ENCODE measurements at places on chromosomes 6 and 20.

DNA sequence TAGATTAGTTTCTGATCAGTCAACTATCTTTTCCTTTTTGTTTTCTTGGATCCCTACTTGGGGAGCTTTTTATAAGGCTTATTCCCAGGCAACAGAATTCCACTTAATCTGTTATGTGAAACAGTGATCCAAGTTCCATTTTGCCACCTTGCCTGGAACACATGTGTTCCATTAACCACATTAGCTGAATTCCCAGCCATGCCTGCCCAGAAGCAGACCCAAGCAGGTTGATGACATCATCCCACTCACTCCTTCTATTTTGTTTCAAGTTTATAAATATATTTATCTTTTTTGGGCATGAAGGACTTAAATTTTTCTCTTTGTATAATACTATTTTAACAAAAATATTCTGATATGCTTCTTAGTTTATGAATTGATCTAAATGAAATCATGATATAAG is 587.4 kb downstream of the GRIK2 start:
- no peak for DNase-seq

DNA sequence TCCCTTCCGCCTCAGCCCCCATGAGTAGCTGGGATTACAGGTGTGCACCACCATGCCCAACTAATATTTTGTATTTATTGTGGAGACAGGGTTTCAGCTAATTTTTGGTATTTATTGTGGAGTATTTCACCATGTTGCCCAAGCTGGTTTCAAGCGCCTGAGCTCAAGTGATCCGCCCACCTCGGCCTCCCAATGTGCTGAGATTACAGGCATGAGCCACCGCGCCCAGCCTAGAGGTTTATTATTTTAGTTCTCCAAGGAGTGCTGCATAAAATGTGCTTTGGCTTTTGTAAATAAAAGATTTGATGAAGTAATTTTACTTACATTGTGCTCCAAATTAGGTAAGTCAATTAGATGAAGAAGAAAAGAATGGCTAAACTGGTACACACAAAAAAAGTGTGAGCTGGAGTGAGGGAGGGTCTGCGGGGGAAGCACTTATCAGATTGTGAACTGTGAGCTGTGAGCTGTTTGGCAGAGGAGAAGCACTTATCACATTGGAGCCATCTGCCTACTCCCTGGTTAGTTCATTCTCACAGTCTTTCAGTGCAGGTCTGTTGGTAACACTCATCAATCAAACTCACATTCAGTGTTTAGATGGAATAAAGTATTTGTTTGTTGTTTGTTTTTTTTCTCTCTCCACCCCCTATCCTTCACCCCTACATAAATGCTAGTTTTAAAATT is 398.0 kb downstream of the EPHA7 start:
- no peak for DNase-seq

DNA sequence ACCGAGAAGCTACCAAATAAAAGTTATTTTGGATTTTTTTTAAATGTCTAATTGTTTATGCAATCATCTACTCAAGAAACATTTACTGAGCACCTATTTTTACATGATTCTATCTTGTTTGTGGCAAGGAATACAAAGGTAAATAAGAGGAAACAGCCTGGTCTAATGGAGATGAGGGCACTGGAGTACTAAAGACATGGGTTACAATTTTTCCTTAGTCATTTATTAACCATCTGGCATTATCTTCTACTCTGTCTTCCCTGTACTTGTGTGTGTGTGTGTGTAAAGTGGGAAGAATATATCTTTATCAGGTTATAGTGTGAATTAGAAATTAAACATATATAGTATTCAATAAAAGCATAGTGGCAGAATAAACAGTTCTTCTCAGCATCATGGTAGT is 455.5 kb upstream of the FLRT3 start:
- DNase-seq: no peak

DNA sequence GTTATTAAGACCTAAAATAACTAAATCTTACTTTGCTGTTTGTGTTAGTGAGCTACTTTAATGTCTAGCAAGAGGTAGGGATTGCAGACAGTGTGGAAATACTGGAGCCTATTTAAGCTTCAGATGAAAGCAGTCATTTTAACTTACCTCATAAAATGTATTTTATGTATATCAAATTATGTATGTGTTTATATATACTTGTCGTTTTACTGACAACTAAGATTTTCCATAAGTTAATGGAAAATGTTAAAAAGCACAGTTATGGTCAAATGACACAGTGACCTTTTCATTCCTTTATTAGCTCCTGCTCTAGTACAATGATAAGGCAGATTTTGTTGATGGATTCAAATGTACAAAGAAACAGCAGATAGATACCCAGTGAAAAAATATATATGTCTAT is 34.6 kb downstream of the QKI start:
- peak; percentile 51 for DNase-seq

GRCh38 chr20:23048283-23049200 is 930 bp downstream of the THBD start:
- DNase-seq: peak; percentile 28

DNA sequence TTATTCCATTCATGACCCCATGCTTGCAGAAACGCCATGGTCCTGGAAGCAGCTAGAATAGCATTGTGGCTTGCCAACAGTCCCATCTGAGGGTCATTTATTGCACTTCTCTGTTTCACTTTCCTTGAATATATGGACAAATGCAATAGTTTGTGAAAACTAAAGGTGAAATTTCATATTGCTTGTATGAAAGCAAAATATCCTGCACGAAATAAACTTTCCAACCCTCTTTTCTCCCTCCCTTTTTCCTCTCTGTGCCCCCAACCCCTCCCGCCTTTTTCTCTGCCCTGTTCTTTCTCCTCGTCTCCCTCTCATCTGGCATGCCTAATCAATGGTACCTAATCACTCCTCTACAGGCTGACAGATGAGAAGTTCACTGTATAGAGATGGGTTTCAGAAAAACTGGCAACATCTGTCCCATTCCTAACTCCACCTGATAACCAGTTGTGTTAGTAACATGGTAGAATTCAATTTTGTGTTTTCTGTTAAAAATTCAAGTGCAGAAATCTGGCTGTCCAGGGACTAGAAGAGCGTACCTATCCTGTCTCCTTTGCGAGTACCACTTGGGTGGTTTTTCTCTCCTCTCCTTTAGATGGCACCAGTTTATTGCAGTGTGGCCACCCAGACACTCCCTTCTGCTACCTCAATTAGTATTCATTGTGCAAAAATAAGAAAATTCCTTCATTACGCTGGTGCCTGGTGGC is 198.6 kb downstream of the FOXA2 start:
- no peak for DNase-seq

GRCh38 chr20:63371291-63371865 is 10.2 kb upstream of the CHRNA4 start:
- no peak for DNase-seq
